ENCODE measurements at places on chromosomes 13 and 19.
A peak's percentile ranks its signal among the peaks of the same experiment; 100 is the strongest.

- DNase-seq = no peak
These were observed 18.4 kb upstream of the S1PR4 start for GRCh38 chr19:3160219-3160618.

DNA sequence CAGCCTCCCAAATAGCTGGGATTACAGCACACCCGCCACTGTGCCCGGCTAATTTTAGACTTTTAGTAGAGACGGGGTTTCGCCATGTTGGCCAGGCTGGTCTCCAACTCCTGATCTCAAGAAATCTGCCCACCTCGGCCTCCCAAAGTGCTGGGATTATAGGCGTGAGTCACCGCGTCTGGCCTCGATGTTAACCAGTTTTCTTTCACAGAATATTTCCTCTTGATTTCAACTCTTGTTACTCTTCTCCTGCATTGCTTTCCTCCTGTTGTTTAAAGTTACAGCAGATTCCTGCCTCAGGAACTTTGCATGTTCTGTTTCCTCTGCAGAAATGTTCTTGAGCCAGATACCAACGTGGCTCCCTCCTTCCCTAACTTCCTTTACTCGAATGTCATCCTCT, 3.7 kb upstream of the PEX11G start:
- no peak for DNase-seq

DNA sequence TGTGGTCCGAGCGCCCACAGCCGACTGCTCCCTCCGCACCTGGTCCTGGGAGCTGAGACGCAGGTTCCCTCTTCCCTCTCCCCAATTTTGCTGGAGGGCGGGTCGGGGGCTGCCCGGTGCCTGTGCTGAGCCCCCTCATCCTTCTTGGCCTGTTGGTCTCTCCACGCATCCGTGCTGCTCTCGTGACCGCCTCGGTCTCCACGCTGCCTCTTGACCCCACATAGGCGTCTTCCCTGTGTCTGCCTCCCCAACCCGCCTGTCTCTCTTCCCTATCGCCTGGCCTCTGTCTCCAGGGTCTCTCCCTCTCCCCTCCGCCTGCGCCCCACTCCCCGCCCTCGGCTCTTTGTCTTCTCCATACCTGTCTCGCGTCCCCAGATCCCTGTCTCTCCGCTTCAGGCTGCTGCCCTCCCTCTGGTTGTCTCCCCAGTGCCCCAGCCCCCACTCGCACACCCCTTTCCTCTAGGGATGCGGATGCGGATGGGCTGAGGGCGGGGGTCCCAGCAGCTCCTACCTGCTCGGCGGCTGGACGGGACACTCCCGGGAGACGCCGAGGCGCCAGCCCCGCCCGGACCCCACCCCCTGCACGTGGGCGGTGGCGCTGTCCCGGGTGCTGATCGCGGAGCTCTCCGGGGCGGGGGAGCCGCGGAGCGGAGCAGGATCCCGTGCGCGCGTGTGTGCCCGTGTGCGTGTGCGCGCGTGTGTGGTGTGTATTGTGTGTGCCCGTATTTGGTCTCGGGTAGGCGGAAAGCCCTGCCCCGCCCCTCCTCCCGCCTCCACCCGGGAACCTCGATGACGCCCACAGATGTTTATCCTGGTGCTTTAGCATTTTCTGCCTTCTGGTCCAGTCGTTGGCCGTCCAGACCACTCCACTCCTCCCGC, at the start of gene SYT5:
Gene SYT5 (minus strand): TSS at position 684 of the 879 bp plus-strand sequence. CDS start 1,248 bp downstream, outside the sequence.
- peak; percentile 48 for DNase-seq

GRCh38 chr13:95411428-95412040, 110.3 kb upstream of the ABCC4 start:
- DNase-seq = no peak

DNA sequence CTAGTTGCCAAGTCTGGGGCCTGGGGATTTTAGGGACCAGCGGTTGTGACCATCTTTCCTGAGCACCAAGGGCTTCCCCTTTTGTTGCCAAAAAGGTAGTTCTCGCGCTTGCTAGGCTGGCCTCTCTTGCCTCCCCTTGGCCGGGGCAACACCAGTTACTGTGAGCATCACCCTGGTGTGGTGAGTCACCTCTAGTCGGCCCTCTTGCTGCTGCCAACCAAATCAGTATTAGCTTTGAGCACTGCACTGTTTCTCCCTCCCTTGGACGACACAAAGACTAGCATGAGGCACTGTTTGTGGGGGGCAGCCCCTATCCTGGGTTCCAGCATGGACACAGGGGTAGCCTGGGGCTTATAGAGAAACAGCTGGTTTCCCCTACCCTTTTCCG, 6.9 kb downstream of the SYDE1 start:
- no peak for DNase-seq

GRCh38 chr13:62209529-62209928, 793.9 kb upstream of the PCDH20 start:
- DNase-seq = no peak

GRCh38 chr19:11434703-11435056, 241 bp downstream of the ODAD3 start:
- DNase-seq = no peak

GRCh38 chr19:1428738-1429391, 9.3 kb upstream of the RPS15 start:
- no peak for DNase-seq

GRCh38 chr13:48437371-48437770, 24.5 kb upstream of the LPAR6 start:
- no peak for DNase-seq

GRCh38 chr13:94917824-94918223, 205.5 kb upstream of the SOX21 start:
- no peak for DNase-seq
